ENCODE measurements at places on chromosomes 3 and 15.

- H3K4me3 ChIP-seq = no peak overlapping the region
- DNase-seq = no peak
- H3K4me1 ChIP-seq = peaks cover 12% of the 10 kb centered on the region
Measured at GRCh38 chr3:126208606-126209256, 28.3 kb upstream of the ALDH1L1 start.

DNA sequence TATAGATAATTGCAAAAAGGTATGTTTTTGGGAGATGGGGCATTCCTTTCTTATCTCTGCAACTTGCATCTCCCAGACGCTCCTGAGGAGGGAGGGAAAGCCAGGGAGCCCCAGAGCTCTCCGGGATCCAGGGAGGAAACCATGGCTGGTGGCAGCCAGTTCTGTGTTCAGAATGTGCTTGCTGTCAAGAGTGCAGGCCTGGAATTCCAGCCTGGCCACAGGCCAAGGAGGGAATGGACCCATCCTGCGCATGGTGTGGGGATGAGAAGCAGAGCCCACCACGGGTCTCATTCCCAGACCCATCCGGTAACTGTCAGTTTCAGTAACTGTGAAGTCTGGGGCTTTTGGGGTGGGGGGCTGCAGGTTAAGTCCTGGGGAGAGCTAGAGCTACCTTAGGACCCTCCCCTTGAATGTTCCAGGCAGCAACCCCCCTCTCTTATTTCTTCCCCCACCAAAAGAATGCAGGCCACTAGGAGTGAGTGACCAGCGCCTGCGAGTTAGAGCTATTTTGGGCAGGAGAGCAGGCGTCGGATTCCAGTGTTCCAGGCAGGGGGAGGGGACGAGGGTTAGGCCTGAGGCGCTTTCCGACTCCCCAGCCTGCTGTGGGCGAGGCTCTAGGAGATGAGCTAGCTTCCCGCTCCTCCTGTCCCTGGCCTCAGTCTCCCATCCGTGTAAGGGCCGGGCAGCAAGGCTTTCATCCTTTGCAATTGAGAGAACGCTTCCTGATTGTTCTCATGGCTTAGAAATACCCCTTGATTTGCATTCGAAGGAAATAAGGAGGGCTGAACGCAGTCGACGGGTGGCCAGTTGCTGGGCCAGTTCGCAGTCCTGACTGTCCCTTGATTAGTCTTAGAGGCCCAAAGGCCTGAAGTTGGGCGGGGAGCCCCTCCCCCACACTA is 781 bp upstream of the DAG1 start:
- peaks cover 6% of the 10 kb centered on the region for H3K36me3 ChIP-seq
- peaks cover 40% of the 10 kb centered on the region for H3K4me1 ChIP-seq
- H3K27ac ChIP-seq = peak overlapping the region; percentile 97
- H3K4me3 ChIP-seq = peak overlapping the region; percentile 94

GRCh38 chr3:2130726-2131125 is 32.1 kb downstream of the CNTN4 start:
- DNase-seq = no peak
- no peak overlapping the region for H3K4me3 ChIP-seq
- H3K27ac ChIP-seq = no peak overlapping the region
- no peaks in the 10 kb centered on the region for H3K36me3 ChIP-seq

GRCh38 chr3:14494973-14495300 is 45.2 kb downstream of the GRIP2 start:
- H3K27ac ChIP-seq = no peak overlapping the region
- no peaks in the 10 kb centered on the region for H3K4me1 ChIP-seq
- DNase-seq = no peak
- no peak overlapping the region for H3K4me3 ChIP-seq
- peaks cover under 1% of the 10 kb centered on the region for H3K36me3 ChIP-seq
- no peaks in the 10 kb centered on the region for H3K27me3 ChIP-seq

- no peaks in the 10 kb centered on the region for H3K27me3 ChIP-seq
- DNase-seq = no peak
- H3K36me3 ChIP-seq = no peaks in the 10 kb centered on the region
- H3K4me3 ChIP-seq = no peak overlapping the region
Measured at GRCh38 chr15:39397883-39398282, 183.0 kb upstream of the THBS1 start.

- no peaks in the 10 kb centered on the region for H3K36me3 ChIP-seq
- H3K4me1 ChIP-seq = peaks cover 16% of the 10 kb centered on the region
- no peak for DNase-seq
Measured at GRCh38 chr15:74369084-74369745, 1.8 kb upstream of the CYP11A1 start.

DNA sequence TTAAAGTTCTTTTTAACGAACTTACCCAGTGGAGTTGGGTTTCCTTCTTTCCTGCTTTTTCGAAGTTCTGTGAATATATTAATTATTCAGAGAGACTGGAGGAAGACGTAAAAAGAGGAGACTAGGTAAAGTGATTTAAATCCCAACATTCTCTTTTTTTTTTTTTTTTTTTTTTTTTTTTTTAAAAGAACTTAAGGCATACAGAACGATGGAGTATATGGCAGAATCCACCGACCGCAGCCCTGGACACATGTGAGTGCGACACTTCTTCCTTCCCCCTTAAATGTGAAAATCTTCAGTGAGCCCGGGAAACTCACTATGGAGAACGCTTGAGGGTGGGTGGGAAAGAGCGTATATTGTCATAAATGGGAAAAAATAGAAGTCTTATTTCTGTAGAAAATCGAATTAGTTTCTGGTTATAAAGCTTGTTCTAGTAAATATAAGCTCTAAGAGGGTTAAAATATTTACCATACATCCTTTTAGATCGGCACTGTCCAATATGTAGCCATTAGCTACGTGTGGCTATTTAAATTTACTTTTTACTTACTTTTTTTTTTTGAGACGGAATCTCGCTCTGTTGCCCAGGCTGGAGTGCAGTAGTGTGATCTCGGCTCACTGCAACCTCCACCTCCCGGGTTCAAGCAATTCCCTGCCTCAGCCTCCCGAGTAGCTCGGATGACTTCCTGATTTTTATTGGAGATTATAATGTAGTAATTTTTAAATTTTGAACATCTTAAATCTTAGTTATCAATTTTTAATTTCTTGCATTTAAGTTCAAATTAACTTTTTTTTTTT is 892 bp downstream of the NMD3 start:
- H3K27me3 ChIP-seq = no peaks in the 10 kb centered on the region
- peaks cover 40% of the 10 kb centered on the region for H3K4me1 ChIP-seq
- no peak for DNase-seq
- H3K27ac ChIP-seq = peak overlapping the region; percentile 43
- H3K4me3 ChIP-seq = peak overlapping the region; percentile 94

DNA sequence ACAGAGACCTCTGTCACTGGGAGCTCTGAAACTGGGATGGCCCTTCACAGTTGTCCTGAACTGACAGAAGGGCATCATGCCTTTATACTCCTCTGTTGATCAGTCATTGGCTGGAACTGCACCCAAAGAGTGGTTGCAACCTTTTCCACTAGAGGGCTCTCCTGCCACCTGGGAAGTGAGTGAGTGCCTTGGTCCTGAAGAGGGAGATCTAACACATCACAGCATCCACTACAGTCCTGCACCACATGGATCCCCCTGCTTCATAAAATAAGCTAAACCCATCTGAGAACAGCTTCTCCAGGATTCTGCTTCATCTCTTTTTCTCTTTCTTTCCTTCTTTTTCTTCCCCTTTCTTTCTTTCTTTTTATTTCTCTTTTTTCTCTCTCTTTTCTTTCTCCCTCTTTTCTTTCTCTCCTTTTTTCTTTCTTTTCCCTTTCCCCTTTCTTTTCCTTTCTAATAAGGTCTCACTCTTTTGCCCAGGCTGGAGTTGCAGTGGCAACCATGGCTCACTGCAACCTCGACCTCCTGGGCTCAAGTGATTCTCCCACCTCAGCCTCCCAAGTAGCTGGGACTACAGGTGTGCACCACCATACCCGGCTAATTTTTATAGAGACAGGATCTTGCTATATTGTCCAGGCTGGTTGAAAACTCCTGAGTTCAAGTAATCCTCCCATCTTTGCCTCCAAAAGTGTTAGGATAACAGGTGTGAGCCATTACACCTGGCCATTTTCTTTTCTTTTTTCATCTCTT is 42.8 kb upstream of the RAF1 start:
- no peaks in the 10 kb centered on the region for H3K27me3 ChIP-seq
- H3K27ac ChIP-seq = no peak overlapping the region
- H3K4me3 ChIP-seq = no peak overlapping the region
- no peaks in the 10 kb centered on the region for H3K36me3 ChIP-seq
- H3K4me1 ChIP-seq = no peaks in the 10 kb centered on the region

DNA sequence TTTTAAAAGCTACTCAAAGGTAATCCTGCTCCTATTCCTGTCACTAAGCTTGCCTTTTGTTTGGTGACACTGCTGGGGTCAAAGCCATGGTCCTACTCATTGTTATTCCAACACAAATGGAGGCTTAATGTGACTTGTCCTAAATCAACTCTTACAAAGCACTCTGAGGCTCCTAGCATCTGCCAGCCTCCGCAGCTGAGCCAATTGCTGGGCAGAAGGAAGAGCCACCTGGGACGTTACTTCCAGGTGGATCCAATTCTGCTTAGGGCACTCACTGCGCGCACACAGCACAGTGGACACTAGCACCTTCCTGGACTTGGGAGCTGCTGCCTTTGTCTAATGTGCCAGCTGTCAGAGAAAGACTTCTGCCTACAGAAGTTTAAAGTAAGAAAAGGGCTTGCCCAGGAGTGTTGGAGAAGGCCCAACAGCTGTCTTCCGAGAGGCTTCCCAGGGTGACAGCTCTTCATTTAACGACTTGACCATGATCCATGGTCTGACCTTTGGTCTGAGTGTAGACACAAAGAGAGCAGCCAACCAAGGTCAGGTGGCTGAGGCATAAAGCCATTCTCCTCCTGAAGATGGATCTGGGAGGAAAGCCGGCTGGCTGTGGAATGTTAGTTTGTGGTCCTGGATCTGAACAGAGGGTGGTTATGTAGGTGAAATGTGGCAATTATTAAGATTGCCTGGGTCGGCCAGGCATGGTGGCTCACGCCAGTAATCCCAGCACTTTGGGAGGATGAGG is 102.2 kb downstream of the AQP9 start:
- DNase-seq = no peak
- no peak overlapping the region for H3K27ac ChIP-seq
- no peaks in the 10 kb centered on the region for H3K4me1 ChIP-seq
- H3K36me3 ChIP-seq = no peaks in the 10 kb centered on the region
- H3K4me3 ChIP-seq = no peak overlapping the region
- H3K27me3 ChIP-seq = no peaks in the 10 kb centered on the region

- H3K27ac ChIP-seq = no peak overlapping the region
- H3K27me3 ChIP-seq = peaks cover 8% of the 10 kb centered on the region
- H3K36me3 ChIP-seq = no peaks in the 10 kb centered on the region
- no peak overlapping the region for H3K4me3 ChIP-seq
Measured at GRCh38 chr3:4753073-4753691, 226.1 kb upstream of the BHLHE40 start.

DNA sequence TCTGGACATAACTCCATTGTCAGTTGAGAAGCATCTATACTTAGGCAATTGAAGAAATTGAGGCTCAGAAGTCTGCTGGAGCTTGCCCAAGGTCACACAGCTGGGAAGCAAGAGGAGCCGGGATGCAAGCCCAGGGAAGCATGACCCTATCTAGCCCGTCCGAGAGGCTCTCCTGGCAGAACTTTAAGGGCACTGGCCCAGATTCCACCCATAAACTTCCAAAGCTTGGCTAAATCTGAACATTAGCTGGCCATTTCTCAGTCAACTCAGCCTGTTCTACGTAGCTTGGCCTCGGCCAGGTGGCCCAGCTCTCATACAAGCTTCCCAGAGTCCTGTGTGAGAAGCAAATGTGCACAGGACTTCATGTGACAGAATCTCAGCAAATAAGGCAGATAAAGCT is 75.8 kb downstream of the LRIG1 start:
- H3K27me3 ChIP-seq = no peaks in the 10 kb centered on the region
- no peak for DNase-seq
- H3K27ac ChIP-seq = no peak overlapping the region
- H3K4me3 ChIP-seq = no peak overlapping the region

DNA sequence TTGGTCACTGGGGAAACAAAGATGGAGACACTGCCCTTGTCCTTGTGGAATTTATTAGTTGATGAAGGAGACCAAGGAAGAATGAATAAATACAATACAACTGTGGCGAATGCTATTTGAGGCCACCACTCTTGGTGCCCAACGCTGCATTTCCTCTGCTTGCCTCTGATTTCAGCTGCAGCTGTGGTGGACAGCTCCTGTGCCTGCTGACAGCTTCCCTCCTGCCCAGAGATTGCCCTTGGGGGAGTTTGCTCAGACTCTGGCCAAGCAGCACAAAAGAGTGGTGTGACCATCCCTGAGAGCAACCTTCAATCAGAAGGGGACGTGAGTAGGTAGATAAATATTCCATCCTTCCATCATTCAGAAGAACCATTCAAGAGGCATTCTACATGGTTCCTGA is 64.6 kb upstream of the FHIT start:
- H3K4me3 ChIP-seq = no peak overlapping the region
- no peak overlapping the region for H3K27ac ChIP-seq

GRCh38 chr3:141938011-141938500 is 61.6 kb downstream of the ATP1B3 start:
- no peaks in the 10 kb centered on the region for H3K27me3 ChIP-seq
- H3K4me1 ChIP-seq = peaks cover 7% of the 10 kb centered on the region
- H3K27ac ChIP-seq = no peak overlapping the region

GRCh38 chr15:61668444-61668843 is 391.8 kb downstream of the VPS13C start:
- no peak overlapping the region for H3K4me3 ChIP-seq
- H3K36me3 ChIP-seq = no peaks in the 10 kb centered on the region
- peaks cover 3% of the 10 kb centered on the region for H3K27me3 ChIP-seq
- H3K4me1 ChIP-seq = peaks cover 4% of the 10 kb centered on the region
- no peak overlapping the region for H3K27ac ChIP-seq

DNA sequence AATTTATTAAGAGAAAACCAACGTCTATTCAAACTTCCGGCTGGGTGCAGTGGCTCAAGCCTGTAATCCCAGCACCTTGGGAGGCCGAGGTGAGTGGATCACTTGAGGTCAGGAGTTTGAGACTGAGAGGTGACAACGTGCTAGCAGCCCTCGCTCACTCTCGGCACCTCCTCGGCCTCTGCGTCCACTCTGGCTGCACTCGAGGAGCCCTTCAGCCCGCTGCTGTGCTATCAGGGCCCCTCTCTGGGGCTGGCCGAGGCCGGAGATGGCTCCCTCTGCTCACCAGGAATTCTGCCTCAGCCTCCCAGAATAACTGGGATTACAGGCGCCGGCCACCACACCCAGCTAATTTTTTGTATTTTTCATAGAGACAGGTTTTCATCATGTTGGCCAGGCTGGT is 58.7 kb downstream of the USF3 start:
- H3K4me3 ChIP-seq = no peak overlapping the region
- no peak for DNase-seq
- peaks cover 4% of the 10 kb centered on the region for H3K27me3 ChIP-seq
- H3K36me3 ChIP-seq = peaks cover 4% of the 10 kb centered on the region

Measured in neural crest cell (in vitro differentiated cells).